Naive thymus-derived CD4-positive, alpha-beta T cell (primary cell): ENCODE measurements at places on chromosomes 4 and X. TPM values are rescaled to one million over a fixed set of nuclear protein-coding genes. Genes with fewer than 3 reads are reported as not detected.

Gene ARR3
- not detected for total RNA-seq

Gene RTL3
- total RNA-seq, result not detected in 2 replicates

Gene BEND2
- total RNA-seq, result 0.07 TPM

Gene APLN
- 0.10 and 0.15 TPM in 2 replicates for total RNA-seq

Gene UGT2A3
- not detected for total RNA-seq

Gene FAM9C
- total RNA-seq, result not detected

Gene GSX2
- total RNA-seq, result not detected

Gene ZNF185
- total RNA-seq, result 2.7 TPM

Gene GPRASP1
- total RNA-seq, result 70.4 TPM

Gene CENPVL1
- not detected for total RNA-seq

GRCh38 chr4:2172161-2172560, 69.8 kb downstream of the HAUS3 start:
- no peak overlapping the region for H3K4me3 ChIP-seq
- H3K27ac ChIP-seq, result no peak overlapping the region
- H3K36me3 ChIP-seq, result no peaks in the 10 kb centered on the region
- peaks cover 8% of the 10 kb centered on the region for H3K4me1 ChIP-seq

DNA sequence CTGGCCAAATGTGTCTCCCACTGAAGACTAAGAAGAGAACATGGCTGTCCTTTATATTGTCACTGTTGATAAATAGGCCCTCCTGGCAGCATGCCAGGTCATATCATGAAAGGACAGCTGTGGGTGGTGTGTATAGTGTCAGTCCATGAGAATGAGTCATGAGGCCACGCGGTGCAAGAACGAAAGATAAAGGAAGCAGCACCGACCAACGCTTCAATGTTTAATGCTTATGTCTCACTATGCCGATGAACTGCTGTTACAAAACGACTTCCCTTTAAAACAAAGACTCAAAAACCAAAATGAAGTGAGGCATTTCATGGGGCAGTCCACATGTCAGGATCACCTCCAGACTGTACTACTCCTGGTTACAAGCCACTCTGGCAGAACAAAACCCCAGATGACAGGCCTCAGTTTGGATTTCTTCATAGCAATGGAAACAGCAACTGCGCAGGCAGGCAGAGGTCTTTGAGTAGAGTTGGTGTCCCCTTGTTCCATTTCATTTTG, 5.2 kb upstream of the TCEANC start:
- no peak overlapping the region for H3K27ac ChIP-seq
- H3K36me3 ChIP-seq, result no peaks in the 10 kb centered on the region
- no peak overlapping the region for H3K4me3 ChIP-seq
- H3K4me1 ChIP-seq, result peaks cover 5% of the 10 kb centered on the region
- no peaks in the 10 kb centered on the region for H3K27me3 ChIP-seq

GRCh38 chrX:53654376-53654775, 32.1 kb downstream of the HUWE1 start:
- no peaks in the 10 kb centered on the region for H3K36me3 ChIP-seq
- no peak for DNase-seq
- H3K27me3 ChIP-seq, result no peaks in the 10 kb centered on the region

- H3K4me3 ChIP-seq, result no peak overlapping the region
- no peak overlapping the region for H3K27ac ChIP-seq
- no peak for DNase-seq
- peaks cover 24% of the 10 kb centered on the region for H3K4me1 ChIP-seq
These were observed 5.4 kb downstream of the DAPP1 start for GRCh38 chr4:99821918-99822503.

- no peak overlapping the region for H3K4me3 ChIP-seq
- H3K27ac ChIP-seq, result no peak overlapping the region
- no peaks in the 10 kb centered on the region for H3K27me3 ChIP-seq
- no peak for DNase-seq
- H3K4me1 ChIP-seq, result no peaks in the 10 kb centered on the region
- no peaks in the 10 kb centered on the region for H3K36me3 ChIP-seq
These were observed 37.1 kb upstream of the MTNR1A start for GRCh38 chr4:186592445-186592844.

- no peaks in the 10 kb centered on the region for H3K4me1 ChIP-seq
- no peak for DNase-seq
- no peak overlapping the region for H3K4me3 ChIP-seq
- H3K36me3 ChIP-seq, result no peaks in the 10 kb centered on the region
These were observed 342.9 kb upstream of the ADGRL3 start for GRCh38 chr4:60857130-60857753.

- no peaks in the 10 kb centered on the region for H3K36me3 ChIP-seq
- no peak overlapping the region for H3K27ac ChIP-seq
- H3K4me3 ChIP-seq, result no peak overlapping the region
- peaks cover 11% of the 10 kb centered on the region for H3K4me1 ChIP-seq
- DNase-seq, result no peak
These were observed 5.0 kb downstream of the NKX6-1 start for GRCh38 chr4:84494076-84494475.

- no peaks in the 10 kb centered on the region for H3K36me3 ChIP-seq
- no peaks in the 10 kb centered on the region for H3K4me1 ChIP-seq
- no peaks in the 10 kb centered on the region for H3K27me3 ChIP-seq
- no peak for DNase-seq
These were observed 1489.8 kb downstream of the STIM2 start for GRCh38 chr4:28350485-28350884.

- no peak for DNase-seq
- no peaks in the 10 kb centered on the region for H3K4me1 ChIP-seq
- H3K27ac ChIP-seq, result no peak overlapping the region
- no peaks in the 10 kb centered on the region for H3K36me3 ChIP-seq
- H3K27me3 ChIP-seq, result no peaks in the 10 kb centered on the region
- H3K4me3 ChIP-seq, result no peak overlapping the region
These were observed 28.0 kb upstream of the AMBN start for GRCh38 chr4:70564033-70564432.

GRCh38 chr4:75343333-75343732, 170.9 kb downstream of the RCHY1 start:
- H3K4me1 ChIP-seq, result no peaks in the 10 kb centered on the region
- no peak for DNase-seq
- H3K27ac ChIP-seq, result no peak overlapping the region
- no peaks in the 10 kb centered on the region for H3K27me3 ChIP-seq

- H3K27ac ChIP-seq, result no peak overlapping the region
- no peaks in the 10 kb centered on the region for H3K4me1 ChIP-seq
- H3K4me3 ChIP-seq, result no peak overlapping the region
These were observed 20.3 kb downstream of the EVC start for GRCh38 chr4:5730993-5731990.

GRCh38 chr4:184274286-184274951, 56.7 kb upstream of the ENPP6 start:
- no peak overlapping the region for H3K27ac ChIP-seq
- no peak for DNase-seq
- no peak overlapping the region for H3K4me3 ChIP-seq
- no peaks in the 10 kb centered on the region for H3K4me1 ChIP-seq

DNA sequence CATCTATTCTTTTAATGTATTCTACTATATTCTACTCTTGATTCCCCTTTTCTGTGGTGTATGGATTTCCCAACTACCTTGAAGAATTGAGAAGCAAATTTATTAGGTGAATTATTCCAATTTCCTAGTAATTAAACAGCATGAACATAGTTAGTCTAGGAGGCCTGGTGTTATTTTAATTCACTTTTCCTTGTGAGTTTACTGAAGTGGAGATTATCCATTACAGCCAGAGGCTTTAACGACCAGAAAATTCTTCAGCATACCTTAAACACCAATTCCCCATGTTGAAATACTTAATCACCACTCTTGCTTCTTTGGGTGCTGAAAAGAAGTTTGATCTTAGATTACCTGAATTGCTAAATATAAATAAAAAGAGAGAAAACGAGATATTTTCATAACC, 29.4 kb downstream of the FAT4 start:
- no peaks in the 10 kb centered on the region for H3K27me3 ChIP-seq
- no peak overlapping the region for H3K27ac ChIP-seq
- H3K4me3 ChIP-seq, result no peak overlapping the region
- H3K36me3 ChIP-seq, result no peaks in the 10 kb centered on the region

GRCh38 chrX:103330681-103331288, 746 bp downstream of the TCEAL7 start:
- H3K4me3 ChIP-seq, result no peak overlapping the region
- H3K27ac ChIP-seq, result no peak overlapping the region
- H3K27me3 ChIP-seq, result no peaks in the 10 kb centered on the region

DNA sequence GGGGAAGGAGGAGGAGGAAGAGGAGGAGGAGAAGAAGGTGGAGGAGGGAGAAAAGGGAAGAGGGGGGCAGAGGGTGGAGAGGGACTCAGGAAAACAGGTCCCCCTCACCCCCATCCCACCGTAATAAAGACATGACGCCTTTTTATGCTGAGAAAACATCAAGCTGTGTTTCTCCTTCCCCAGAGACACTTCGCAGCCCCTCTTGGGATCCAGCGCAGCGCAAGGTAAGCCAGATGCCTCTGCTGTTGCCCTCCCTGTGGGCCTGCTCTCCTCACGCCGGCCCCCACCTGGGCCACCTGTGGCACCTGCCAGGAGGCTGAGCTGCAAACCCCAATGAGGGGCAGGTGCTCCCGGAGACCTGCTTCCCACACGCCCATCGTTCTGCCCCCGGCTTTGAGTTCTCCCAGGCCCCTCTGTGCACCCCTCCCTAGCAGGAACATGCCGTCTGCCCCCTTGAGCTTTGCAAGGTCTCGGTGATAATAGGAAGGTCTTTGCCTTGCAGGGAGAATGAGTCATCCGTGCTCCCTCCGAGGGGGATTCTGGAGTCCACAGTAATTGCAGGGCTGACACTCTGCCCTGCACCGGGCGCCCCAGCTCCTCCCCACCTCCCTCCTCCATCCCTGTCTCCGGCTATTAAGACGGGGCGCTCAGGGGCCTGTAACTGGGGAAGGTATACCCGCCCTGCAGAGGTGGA, 45.3 kb upstream of the SHOX start:
- no peaks in the 10 kb centered on the region for H3K36me3 ChIP-seq
- DNase-seq, result no peak
- H3K27ac ChIP-seq, result no peak overlapping the region
- H3K4me3 ChIP-seq, result no peak overlapping the region

DNA sequence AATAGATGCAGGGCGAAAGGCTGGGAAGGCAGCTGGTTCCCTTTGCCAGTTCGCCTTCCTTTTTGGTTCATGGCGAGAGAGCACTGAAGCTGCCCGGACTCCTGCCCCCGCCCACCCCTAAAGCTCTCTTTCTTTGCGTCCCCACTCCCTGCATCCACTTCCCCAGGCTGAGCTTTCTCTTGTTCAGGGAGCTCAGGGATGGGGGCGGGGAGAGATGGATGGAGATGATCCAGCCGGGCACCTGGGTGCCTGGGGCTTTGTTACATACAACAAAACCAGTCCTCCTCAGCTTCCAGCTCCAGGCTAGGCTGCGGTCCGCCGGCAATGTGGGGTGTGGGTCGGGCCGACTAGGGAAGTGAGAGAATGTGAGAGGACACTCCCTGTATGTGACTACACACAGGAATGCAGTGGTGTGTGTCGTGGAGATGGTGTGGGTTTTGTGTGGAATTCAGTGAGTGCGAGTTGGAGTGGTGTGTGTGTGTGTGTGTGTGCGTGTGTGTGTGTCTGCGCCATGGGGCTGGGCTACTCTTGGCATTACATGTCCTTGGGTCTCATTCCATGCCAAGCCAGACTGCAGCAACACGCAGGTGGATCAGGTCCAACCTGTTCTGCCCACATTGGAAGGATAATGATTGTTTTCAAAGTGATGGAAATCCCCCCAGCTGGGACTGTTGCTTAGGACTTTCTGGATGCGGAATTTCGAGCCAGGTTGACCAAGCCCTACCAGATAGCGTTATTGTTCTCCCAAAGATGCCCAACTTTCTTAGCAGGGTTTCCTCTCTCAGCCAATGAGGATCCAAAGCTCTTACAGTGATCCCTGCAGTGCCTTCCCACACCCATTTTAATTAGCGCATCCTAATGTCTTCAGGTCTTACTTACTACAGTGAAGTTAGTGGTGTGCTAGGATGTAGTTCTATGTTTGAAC, 149.4 kb upstream of the CHRDL1 start:
- DNase-seq, result no peak
- no peak overlapping the region for H3K27ac ChIP-seq
- H3K36me3 ChIP-seq, result no peaks in the 10 kb centered on the region
- H3K27me3 ChIP-seq, result no peaks in the 10 kb centered on the region
- no peaks in the 10 kb centered on the region for H3K4me1 ChIP-seq

DNA sequence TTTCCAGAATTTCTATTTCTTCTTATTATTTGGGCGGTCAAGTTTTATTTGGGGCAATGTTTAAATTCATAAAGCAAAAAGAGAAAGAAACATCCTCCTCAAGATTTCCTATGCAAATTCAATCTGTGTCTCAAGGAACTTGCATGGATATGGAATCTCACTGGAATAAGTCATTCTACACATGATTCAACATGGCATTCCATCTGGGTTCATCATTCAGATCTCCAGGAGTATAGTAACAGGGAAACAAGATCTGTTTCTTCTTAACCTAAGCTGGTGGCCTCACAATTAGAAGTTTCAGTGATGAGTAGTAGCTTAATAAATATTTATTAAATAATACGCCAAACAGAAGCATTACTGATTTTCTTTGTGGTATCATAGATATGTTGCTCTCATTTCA, 19.8 kb downstream of the KLHL34 start:
- no peaks in the 10 kb centered on the region for H3K36me3 ChIP-seq
- H3K27me3 ChIP-seq, result no peaks in the 10 kb centered on the region
- no peak overlapping the region for H3K4me3 ChIP-seq

- H3K27me3 ChIP-seq, result no peaks in the 10 kb centered on the region
- H3K4me1 ChIP-seq, result no peaks in the 10 kb centered on the region
- DNase-seq, result no peak
- H3K4me3 ChIP-seq, result no peak overlapping the region
- H3K36me3 ChIP-seq, result no peaks in the 10 kb centered on the region
These were observed 14.7 kb downstream of the APEX2 start for GRCh38 chrX:55014897-55015299.

DNA sequence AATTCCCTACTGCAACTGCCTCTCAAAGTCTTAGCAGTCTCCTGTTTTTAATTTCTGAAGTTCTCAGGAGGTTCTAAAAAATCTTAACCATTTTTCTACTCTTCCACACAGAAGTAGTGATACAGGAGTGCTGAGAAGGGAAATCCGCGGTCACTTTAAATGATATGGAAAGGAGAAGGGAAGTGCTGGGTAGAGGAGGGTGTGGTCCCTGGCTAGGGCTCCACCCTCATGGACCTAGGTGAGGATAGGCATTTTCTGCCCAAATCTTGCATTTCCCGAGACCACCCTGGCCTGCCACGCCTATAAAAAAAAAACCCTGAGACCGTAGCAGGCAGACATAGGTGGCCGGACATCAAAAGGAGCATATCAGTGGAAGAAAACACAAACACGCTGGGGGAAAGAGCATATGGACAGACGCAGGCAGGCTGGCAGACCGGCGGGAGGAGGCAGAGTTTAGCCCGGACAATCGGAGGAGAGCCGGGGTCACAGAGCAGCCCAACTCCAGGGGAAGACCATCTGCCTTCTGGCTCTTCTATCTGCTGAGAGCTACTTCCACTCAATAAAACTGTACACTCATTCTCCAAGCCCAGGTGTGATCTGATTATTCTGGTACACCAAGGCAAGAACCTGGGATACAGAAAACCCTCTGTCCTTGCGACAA, 85.7 kb downstream of the POU3F4 start:
- H3K36me3 ChIP-seq, result no peaks in the 10 kb centered on the region
- no peak overlapping the region for H3K27ac ChIP-seq
- no peaks in the 10 kb centered on the region for H3K27me3 ChIP-seq
- H3K4me1 ChIP-seq, result no peaks in the 10 kb centered on the region
- no peak for DNase-seq
